Esophagus muscularis mucosa (tissue), 4 donors: ENCODE measurements at places on chromosomes 5 and 9. TPM values are rescaled to one million over a fixed set of nuclear protein-coding genes. Genes with fewer than 3 reads are reported as not detected.

The SLC25A48 gene
- total RNA-seq: 0.40 TPM

DNA sequence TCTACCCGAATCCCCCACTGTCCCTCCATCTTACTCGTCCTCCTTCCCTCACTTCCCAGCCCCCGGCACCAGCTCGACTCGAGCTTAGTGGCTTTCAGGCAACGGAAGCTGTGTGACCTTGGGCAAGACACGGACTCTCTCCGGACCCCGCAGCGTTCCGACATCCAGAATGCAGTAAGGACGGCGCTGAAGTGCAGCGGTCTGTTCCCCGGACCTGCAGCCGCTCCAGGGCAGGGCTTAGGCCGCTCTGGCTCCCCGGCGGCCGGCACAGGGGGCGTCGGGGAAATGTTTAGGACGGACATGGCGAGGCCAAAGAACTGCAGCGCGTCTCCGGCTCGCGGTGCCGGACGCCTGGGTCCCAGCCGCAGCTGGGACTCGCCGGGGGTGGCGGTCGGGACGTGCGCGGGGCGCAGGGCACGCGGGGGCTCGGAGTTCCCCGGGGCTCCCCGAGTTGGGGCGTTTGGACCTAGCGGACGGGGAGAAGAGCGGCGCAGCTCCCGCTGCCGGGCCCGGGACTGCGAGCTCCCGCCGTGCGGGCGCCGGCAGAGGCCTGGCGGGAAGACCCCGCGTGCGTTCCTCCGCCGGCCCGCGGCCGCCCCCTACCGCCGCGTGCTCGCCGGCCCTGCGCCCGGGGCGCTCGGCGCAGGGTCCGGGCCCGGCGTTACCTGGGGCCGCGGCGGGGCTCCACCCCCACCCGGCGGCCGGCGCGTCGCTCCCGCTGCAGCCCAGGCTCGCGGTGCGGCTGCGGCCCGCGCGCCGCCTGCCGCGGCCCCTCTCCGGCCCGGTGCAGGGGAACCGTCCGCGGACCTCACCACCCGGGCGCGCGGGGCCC is 5.6 kb upstream of the RNF44 start:
- DNase-seq: no peak

DNA sequence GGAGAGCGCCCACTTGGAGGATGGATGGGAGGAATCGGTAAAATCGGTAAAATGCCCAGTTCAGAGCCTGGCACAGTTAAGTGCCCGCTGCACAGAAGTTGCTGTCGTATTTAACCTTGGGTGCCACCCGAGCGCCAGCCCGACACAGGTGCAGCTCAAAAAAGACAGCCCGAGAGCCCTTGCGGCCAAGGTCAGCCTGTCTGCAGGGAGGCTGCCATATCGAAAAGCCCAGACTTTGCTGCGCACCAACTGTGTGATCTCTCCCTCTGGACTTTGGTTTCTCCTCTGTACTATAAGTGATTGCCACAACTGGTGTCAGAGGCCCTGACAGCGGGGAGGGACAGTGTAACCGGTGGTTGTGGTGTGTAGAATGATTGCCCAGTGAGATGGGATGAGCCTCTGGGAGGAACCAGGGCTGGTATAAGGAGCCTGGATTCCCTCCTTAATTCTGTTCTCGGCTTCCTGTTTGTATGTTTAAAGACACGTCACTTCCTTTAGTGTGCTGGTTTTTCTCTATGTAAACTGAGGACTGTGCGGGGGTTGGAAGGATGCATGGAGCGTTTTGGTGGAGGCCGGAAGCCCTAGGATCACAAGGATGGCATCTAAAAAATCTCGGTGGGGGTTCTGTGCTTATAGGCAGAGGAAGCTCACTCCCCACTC is 792 bp downstream of the NTMT1 start:
- DNase-seq: no peak

DNA sequence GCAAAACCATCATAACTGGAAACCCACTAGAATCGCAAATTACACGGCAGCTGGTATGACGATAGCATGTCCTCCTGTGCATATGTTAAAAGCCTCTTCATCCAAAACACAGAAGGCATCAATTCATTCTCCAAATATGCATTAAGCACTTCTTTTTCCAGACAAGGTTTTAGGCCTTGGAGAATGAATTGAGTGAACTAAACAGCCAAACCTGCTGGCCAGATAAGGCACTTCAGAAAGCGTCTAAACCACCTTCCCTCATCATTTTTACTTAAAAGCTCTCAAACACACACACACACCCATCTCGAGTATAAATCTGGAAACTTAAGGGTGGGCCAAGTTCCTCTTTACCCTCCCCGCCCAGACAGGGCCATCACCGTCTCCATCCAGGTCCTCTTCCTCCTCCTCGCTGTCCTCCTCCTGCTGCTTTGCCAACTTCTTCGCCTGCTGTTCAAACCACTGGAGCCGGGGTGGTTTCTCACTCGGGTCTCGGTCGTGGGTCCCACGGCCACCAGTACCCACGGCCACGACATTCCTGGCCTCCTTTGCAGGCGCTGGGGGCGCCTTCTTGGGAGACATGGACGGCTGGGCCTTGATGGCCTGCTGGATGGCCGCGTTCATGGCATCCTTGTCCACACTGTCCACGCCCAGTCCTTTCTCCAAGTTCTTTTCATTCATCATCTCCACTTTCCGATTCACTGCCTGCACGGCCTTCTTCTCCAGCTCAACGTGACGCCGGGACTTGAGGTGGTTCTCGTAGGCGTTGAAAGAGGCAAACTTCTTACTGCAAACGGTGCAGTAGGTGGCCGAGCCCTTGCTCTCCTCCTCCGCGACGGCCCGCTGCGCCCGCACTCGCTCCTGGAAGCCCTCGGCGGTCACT is 696 bp downstream of the ZNF622 start:
- no peak for DNase-seq

GRCh38 chr5:151869843-151870242 is 54.8 kb downstream of the GLRA1 start:
- DNase-seq: no peak

DNA sequence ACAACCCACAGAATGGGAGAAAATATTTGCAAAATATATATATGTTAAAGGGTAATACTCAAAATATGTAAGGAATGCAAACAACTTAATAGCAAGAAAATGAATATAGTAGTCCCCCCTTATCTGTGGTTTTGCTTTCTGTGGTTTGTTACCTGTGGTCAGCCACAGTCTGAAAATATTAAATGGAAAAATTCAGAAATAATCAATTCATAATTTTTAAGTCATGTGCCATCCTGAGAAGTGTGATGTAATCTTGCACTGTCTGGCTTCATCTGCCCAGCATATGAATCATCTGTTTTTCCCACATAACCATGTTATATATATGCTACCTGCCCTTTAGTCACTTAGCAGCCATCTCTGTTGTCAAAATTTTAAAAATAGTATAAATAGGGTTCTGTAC is 11.7 kb downstream of the CER1 start:
- no peak for DNase-seq

The ZNF883 gene
- total RNA-seq: 2.1 TPM

The GAS1 gene
- total RNA-seq: 152 TPM

DNA sequence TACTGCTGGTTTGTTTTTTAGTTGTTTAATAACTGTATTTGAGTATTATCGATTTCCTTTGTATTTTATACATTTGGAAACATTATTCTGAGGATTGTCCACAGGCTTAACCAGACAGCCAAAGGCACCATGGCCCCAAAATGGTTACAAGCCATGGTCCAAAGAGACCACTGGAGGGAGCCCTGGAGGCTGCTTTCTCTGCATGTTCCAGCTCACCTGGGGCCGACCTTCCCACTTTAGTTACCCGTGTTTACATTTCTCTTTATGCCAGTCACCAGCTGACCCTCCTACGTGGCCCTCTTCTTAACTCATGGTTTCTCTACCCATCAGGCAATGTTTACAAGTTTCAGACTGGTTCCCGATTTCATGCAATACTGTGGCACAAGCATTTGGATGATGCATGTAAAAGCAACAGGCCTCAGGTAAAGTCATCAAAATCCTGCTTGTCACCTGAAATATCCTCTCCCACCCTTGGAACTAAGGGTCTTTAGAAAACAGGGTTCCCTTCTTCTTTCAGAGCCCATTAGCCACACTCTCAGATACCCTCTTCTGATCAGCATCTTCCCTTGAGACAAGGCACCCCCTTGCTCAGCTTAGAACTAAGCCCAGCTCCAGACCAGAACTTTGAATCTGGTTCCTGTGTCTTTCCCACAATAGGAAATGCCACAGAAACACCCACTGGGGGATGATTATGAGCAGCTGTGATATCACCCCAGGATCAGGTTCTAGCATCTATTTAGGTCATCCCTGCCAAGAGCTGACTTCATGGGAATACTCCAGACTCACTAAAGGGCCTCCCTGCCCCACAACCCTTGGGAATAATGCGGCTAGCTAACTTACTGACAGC is 49.9 kb upstream of the GARNL3 start:
- no peak for DNase-seq

GRCh38 chr5:133453831-133454230 is 158.5 kb downstream of the FSTL4 start:
- DNase-seq: no peak

The PCDHA9 gene
- total RNA-seq: 0.06 TPM

- DNase-seq: no peak
Observed at GRCh38 chr5:148336704-148337435, 1.5 kb downstream of the SPINK9 start.

DNA sequence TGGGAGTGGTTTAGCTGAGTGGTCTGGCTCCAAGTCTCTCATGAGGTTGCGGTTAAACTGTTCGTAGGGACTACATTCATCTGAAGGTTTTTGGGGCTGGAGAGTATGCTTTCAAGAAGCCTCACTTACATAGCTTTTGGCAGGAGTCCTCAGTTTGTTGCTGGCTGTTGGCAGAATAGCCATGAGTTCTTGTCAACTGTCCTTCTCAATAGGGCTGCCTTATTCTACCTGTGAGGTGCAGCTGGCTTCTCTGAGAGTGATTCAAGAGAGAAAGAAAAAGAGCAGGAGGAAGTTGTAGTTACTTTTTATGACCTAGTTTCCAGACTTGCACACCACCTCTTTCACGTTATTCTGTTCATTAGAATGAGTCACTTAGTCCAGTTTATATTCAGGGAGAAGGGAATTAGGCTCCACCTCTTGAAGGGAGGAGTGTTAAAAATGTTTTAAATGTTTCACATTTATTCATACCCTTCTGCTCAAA is 33.2 kb downstream of the YTHDC2 start:
- DNase-seq: no peak

DNA sequence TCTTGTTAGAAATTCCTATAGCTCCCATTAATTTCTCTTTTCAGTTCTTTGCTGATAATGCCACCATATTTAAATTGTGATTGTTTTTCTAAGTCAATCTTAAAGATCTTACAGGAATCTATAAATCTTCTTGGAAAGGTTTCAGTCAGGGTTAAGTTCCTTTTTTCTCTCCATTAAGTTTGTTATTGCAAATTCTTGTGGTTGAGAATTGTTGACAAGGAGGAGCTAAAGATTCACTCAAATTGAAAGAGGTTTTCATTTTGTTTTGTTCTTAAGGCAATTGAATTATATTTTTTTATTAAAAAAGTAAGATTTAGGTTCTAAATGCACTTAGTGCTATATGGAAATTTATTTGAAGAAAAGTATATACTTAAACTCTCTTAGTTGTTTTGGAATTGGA is 213.4 kb downstream of the PRR16 start:
- no peak for DNase-seq

- DNase-seq: no peak
Observed at GRCh38 chr9:123003466-123003865, 30.0 kb upstream of the GPR21 start.

DNA sequence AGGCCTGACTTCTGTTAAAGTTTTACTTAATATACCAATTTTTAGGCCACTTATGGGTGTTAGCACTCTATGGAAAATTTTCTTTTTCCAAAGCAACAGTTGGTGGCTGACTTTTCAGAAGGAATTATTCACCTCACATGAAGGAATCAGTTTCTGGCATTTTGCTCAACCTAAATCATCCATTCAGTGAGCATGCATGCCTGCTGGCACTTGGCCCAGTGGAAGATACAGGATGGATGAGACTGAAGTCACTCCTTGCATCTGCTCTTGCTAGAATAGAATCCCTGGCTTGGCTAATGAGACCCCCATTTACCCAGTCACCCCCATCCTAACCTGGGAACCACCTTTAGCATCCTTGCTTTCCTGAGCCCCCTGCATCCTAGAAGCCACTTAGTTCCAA is 131.7 kb downstream of the WDR41 start:
- no peak for DNase-seq

- no peak for DNase-seq
Observed at GRCh38 chr5:79001471-79001870, 16.4 kb upstream of the ARSB start.

- DNase-seq: no peak
Observed at GRCh38 chr5:3311433-3311832, 284.2 kb upstream of the IRX1 start.

DNA sequence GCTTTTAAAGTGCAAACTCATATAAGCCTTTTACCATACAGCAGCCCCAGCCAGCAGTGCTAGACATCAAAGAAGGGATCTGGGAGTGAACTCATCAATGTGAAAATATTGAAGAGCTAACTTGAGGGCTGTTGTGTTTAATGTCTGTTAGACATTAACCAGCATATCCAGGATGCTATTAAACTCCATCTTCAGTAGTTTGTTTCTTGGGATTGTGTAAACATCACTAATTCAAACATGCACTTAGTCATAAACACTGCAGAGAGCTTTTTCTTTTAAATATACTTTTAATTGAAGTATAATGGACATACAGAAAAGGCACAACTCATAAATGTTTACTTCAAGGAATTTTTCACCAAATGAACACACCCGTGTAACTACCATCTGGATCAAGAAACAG is 81.8 kb downstream of the TMEM252 start:
- no peak for DNase-seq

The SLC6A3 gene
- not detected for total RNA-seq

The FAM81B gene
- not detected for total RNA-seq

GRCh38 chr9:28976684-28977083 is 1403.4 kb upstream of the C9orf72 start:
- no peak for DNase-seq

The FBP2 gene
- total RNA-seq: not detected

The C9orf153 gene
- total RNA-seq: not detected

The TIMD4 gene
- total RNA-seq: 0.32 TPM

The PKN3 gene
- total RNA-seq: 4.0 TPM

GRCh38 chr5:119275146-119275545 is 80.7 kb upstream of the TNFAIP8 start:
- DNase-seq: no peak

DNA sequence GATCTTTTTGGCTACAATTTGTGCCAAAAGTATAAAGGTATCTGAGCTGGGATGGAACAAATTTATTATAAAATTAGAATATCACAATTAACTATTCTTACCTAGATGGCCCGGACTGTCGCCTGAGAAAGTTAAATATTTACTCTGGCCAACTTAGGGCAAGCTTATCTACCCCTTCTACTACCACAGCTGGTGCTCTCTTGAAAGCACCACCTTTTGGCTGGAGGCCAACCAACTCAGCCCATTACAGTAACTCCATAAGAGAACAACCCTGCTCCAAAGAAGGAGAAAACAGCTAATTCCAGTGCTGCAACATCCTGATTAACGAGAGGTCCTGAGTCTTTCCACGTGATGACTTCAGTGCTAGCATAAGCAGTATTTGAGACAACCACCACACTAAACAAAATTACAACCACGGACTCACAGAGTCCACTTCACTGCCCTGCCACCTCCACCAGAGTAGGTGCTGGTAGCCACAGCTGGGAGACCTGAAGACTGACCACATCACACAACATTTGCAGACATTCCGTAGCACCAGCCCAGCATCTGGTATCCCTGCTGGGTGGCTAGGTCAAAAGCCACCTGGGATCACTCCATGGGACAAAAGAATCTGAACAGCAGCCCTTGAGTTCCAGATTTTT is 43.2 kb downstream of the RGMB start:
- DNase-seq: no peak

- no peak for DNase-seq
Observed at GRCh38 chr9:106626936-106627335, 236.0 kb upstream of the ZNF462 start.
